ENCODE measurements at places on chromosomes 3 and 15.

GRCh38 chr3:11819146-11819689 lies 27.5 kb downstream of the TAMM41 start:
- no peak for DNase-seq

DNA sequence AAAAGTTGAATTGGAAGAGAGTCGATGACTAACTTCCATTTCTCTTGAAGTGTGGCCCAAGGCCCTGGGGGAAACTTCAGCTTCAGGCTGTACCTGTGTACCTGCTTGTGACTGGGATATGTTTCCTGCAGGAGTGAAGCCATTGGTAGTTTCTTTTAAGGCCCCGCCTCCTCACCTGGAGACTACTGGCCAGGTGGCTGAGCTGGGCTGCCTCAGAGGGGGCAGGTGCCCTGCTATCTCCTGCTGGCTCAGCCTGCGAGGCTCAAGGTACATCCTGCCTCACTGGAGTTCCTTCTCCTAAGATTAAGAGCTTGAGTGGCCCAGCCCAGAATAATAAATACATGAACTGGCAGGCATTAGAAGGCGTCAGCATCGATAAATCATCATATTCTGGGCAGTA lies 121.6 kb upstream of the ROPN1 start:
- DNase-seq: no peak

DNA sequence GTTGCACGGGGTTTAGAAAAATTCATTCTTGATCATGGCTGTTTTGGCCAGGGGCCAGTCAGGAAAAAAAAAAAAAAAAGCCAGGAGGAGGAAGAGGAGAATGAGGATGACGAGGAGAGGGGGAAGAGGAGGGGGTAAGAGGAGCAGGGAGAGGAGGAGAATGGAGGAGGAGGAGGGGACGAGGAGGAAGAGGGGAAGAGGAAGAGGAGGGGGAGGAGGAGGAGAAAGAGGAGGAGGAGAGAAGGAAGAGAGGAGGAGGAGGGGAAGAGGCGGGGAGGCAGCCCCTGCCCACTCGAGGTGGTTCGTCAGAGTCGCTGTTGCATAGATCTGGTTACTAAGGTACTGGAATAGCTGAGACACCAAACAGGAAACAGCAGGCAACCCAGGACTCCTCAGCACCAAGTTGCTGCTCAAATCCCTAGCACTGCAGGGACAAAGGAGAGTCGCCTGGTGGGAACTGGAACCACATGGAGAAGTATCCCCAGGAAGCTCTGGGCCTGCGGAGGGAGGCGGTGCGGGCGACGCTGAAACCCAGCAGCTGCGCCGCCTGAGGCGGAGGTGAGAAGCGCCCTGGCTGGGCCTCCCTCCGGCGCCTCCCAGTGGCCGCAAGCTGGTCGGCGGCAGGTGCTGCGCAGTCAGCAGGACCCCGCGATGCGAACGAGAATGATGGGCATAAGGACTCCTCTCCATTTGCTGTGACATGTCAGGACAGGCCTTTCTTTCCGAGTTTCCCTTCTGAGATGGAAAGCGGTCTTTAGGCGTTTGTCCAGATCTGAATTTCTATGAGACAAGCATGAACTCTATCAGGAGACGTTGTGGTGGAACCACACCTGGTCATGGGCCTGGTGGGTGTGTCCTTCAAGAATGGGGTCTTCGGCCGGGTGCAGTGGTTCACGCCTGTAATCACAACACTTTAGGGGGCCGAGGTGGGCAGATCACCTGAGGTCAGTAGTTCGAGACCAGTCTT lies 17.5 kb downstream of the FAM240A start:
- DNase-seq: peak; percentile 51

GRCh38 chr15:36954486-36954885 lies 145.9 kb downstream of the MEIS2 start:
- DNase-seq: no peak

- DNase-seq: no peak
Observed at GRCh38 chr3:97439373-97439772, 325.2 kb upstream of the ARL6 start.

DNA sequence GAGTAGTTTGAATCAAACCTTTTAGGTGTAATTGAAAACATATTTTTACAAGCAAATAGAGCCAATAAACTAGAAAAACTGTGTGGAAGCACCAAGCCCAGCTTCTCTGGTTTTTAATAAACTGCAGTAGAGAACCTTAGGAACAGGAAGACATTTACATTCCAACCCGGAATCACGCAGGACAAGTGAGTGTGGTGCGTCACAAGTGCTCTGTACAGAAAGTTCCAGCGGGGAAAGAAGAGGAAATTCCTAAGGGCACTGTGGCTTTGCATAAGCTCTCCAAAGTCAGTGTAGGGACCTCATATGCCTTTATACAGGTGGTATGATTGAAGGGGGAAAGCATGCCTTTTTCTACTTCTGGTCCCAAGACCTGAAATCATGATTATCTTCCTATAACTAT lies 21.6 kb downstream of the COL8A1 start:
- no peak for DNase-seq

- no peak for DNase-seq
Observed at GRCh38 chr15:98684436-98684835, 36.1 kb downstream of the IGF1R start.

- DNase-seq: no peak
Observed at GRCh38 chr3:147737376-147737775, 328.2 kb downstream of the ZIC1 start.

DNA sequence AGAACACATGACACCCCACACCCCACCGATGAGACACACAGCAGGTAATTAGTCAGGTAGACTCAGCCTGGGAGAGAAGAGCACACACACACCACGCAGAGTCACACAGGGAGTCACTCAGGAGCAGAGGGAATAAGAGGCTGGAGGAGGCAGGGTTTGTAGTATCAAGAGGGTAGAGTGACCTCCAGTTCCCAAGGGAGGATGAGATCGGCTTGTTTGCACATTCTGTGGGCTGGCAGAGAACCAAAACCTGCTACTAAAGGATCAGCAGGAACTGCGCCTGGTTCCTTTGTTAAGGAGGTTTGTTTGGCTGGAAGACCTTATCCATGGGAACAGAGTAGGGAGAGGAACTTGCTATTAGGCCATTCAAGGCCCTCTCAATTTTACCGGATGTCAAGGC lies 281.4 kb upstream of the SLCO3A1 start:
- DNase-seq: peak; percentile 99

DNA sequence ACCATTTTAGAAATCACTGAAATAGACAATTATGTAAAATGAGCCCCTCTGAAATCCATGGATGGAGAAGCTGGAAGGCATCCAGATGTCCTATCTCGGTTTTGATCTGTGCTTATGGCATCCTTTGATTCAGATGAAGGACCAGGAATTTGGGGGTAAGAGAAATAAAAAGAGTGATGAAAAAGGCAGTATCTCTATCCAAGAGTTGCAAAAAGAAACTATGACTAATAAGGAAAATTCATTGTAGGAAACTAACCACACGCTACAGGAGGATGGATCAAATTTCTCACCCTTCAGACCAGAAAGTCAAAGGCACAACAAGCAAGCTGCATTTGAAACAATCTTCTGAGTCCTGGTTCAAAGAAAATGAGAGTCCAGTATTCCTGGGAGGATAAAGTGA lies 34.8 kb downstream of the SRGAP3 start:
- DNase-seq: no peak

- DNase-seq: no peak
Observed at GRCh38 chr3:21783839-21784238, 32.8 kb upstream of the ZNF385D start.

- no peak for DNase-seq
Observed at GRCh38 chr3:193499801-193500485, 54.8 kb downstream of the ATP13A4 start.

DNA sequence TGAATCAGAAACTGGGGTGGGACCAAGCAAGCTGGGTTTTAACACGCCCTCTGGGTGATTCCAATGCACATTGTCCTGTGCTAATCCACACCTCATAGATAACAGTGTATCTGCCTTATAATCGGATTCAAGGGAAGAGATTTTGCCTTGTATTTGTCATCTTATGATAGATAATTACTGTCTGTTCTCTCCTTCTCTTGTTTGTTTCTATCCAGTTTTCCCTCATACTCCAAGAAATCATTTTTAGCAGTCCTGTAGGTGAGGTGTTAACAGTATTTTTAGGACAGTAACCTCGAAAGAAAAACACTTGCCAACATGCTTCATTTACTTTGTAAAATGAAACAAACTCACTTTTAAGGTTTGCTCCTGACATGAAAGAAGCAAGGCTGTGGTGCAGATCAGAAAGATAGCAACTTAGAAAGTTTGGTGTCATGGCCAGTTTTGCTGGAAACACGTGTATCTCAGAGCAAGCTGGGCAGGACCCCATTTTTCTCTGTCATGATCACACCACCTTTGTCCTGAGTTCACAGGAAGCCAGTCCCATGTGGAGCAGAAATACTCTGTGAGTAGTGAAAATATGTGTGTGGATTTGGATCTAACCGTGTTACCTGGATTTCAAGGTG lies 72.6 kb downstream of the TRAK1 start:
- no peak for DNase-seq

DNA sequence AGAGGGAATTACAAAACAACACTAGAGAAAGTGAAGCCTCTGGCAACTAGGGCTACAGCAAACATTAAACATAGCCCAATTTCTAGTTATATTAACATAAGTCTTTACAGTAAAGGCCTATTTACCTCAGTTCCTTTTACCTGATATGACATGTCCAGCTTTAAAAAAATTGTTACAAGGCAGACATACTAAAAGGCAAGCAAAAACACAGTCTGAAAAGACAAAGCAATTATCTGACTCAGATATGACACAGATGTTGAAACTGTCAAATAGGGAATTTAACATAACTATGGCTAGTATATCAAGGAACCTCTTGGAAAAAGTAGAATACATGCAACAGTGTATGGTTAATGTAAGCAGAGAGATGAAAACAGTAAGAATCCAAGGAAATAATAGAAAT lies 238.6 kb downstream of the RAP2B start:
- no peak for DNase-seq

DNA sequence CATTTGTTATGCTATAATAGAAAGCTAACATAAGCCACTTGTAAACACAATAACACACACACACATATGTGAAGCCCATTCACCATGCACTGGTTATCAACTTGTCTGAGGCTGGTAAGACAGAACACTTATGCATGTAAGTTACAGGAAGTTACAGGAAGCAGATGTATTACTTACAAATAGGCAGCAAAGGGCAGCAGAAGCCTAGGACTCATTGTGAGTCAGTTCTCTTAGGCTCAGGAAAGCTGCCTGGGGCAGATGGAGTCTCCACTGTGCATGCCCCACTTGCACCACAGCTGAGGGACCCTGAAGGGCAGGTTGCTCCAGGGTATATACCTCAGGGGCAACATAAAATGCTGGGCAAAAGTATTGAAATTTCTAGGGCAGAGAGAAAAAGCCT lies 748.8 kb upstream of the CCDC54 start:
- DNase-seq: no peak

GRCh38 chr3:156507285-156507684 lies 47.6 kb downstream of the SSR3 start:
- no peak for DNase-seq

DNA sequence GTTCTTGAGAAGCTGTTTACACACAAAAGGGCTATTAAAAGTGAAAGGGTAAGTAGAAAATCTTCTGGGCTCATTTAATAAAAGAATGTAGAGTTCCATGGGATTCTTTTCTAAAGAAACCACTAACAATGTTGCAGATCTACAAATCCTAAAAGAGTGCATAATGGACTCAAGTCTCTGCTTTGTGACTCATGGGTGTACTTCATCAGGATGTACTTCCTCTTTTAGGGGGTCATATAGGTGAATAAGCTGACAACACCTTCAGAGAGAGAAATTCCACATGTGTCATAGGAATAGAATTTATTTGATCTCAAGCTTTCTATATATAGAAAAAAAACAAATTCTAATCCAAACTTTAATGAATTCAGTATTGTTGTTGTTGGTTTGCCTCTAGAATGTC lies 355.5 kb downstream of the TIGIT start:
- no peak for DNase-seq

GRCh38 chr3:186070550-186070949 lies 38.3 kb downstream of the ETV5 start:
- no peak for DNase-seq

DNA sequence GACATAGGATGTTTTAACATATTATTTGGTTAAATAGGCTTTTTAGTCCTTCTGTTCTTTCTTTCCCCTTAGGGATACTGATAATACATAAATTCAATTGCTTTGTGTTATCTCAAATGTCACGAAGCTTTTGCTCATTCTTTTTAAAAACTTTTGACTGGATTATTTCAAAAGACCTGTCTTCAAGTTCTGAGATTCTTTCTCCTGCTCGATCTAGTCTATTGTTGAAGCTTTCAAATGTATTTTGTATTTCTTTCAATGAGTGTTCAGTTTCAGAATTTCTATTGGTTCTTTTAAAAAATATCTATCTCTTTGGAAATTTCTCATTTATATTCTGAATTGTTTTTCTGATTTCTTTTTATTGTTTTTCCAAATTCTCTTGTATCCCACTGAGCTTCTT lies 16.9 kb downstream of the IL20RB start:
- no peak for DNase-seq

DNA sequence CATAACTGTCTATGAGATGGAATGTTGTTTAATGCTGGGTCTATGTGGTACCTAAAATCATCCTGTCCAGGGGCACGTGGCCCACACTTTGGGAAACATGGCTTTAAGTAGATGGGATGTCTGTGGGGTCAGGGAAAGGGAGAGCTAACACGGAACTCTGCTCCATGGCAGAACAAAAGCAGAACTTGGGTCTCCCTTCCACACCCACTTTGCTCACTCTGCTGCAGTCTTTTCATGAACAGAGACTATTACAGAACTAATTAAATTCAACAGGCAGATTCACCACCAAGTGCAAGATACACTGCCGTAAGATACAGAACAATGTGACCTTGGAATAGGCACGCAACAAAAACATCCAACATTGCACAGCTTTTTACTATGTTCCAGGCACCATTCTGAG lies 28.2 kb downstream of the POPDC2 start:
- DNase-seq: no peak

DNA sequence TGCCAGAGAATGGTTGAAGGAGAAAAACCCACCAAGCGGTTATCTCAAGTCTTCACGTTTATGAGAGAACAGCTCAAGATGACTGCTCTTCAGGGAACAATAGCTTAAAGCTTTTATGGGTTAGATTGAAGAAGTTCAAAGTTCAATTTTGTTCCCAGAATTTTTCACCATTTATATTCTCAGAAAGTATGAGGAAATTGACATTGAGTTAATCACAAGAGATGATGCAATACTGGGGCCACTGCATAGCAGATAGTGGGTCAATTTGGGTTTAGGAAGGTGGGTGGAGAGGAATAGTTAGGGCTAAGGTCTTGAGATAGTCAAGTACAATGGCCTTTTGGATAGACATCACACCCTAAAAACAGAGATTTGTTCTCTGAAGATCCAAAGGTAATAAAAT lies 539.3 kb downstream of the SQOR start:
- no peak for DNase-seq

DNA sequence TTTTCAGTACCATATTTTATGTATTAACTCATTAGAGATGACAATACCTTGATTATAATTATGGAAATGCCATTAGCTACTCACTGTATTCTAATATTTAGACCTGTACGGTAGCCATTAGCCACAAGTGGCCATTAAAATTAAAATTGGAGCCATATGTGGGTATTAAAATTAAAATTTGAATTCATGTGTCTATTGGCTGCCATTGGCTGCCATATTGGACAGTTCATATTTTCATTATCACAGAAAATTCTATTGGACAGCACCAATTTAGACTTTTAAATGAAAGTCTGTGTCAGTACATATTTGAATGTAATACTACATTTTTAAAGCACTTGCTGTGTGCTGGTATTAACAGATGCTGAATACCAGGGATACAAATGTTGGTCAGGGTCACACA lies 3.0 kb downstream of the ATP11B start:
- DNase-seq: no peak
